ENCODE measurements at places on chromosomes 6 and 20.
A peak's percentile ranks its signal among the peaks of the same experiment; 100 is the strongest.

DNA sequence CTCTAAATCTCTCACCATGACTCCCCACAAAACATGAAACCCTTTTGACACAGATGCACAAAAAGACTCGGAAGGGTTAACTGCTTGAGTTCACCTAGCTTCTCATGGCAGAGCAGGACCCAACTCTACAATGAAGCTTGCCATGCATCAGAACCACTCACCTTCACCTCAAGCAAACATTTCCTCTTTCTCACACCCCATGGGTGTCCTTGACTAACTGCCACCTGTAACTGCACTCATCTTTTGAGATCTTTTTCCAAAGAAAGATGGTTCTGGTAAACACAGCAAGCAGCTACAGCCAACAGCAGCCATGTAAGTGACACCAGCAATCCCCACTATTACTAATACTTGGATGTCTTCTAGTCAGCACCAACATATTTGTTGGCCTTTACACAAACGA is 76.5 kb downstream of the EFHC1 start:
- no peak for DNase-seq
- no peaks in the 10 kb centered on the region for H3K36me3 ChIP-seq
- no peaks in the 10 kb centered on the region for H3K27me3 ChIP-seq
- no peak overlapping the region for H3K27ac ChIP-seq
- H3K4me1 ChIP-seq, result no peaks in the 10 kb centered on the region

GRCh38 chr6:45970326-45970725 is 45.3 kb downstream of the CLIC5 start:
- no peak overlapping the region for H3K27ac ChIP-seq
- no peaks in the 10 kb centered on the region for H3K36me3 ChIP-seq
- H3K27me3 ChIP-seq, result no peaks in the 10 kb centered on the region
- DNase-seq, result no peak
- H3K4me1 ChIP-seq, result peaks cover 12% of the 10 kb centered on the region
- no peak overlapping the region for H3K4me3 ChIP-seq

GRCh38 chr6:129498950-129499842 is 210.8 kb downstream of the ARHGAP18 start:
- H3K27me3 ChIP-seq, result no peaks in the 10 kb centered on the region
- peaks cover 21% of the 10 kb centered on the region for H3K4me1 ChIP-seq
- DNase-seq, result peak; percentile 58
- H3K27ac ChIP-seq, result no peak overlapping the region
- H3K36me3 ChIP-seq, result no peaks in the 10 kb centered on the region

- no peak for DNase-seq
- no peak overlapping the region for H3K4me3 ChIP-seq
- H3K36me3 ChIP-seq, result no peaks in the 10 kb centered on the region
- no peaks in the 10 kb centered on the region for H3K4me1 ChIP-seq
Measured at GRCh38 chr6:121867095-121867494, 431.6 kb downstream of the GJA1 start.

- no peaks in the 10 kb centered on the region for H3K4me1 ChIP-seq
- H3K27me3 ChIP-seq, result no peaks in the 10 kb centered on the region
- H3K4me3 ChIP-seq, result no peak overlapping the region
- no peak for DNase-seq
- H3K27ac ChIP-seq, result no peak overlapping the region
Measured at GRCh38 chr6:167805349-167806060, 21.2 kb upstream of the AFDN start.

DNA sequence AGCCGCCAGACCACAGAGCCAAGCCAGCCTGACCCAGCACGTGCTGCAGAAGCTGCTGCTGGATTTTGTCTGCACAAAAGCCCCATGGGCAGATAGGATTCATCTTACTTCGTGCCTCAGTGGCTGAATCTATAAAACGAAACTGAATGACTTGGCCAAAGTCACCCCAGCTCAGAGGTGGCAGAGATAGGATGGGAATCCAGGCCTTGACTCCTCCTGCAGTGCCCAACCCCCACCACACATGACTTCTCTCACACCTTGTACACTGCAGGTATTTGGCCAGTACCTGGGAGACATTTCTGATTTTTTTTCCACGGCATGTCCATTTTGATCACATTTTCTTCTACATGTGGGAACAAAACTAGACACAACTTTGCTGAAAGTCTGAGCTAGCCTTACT is 182.1 kb downstream of the ANKRD60 start:
- H3K4me3 ChIP-seq, result no peak overlapping the region
- H3K4me1 ChIP-seq, result no peaks in the 10 kb centered on the region
- H3K27me3 ChIP-seq, result no peaks in the 10 kb centered on the region
- DNase-seq, result no peak

DNA sequence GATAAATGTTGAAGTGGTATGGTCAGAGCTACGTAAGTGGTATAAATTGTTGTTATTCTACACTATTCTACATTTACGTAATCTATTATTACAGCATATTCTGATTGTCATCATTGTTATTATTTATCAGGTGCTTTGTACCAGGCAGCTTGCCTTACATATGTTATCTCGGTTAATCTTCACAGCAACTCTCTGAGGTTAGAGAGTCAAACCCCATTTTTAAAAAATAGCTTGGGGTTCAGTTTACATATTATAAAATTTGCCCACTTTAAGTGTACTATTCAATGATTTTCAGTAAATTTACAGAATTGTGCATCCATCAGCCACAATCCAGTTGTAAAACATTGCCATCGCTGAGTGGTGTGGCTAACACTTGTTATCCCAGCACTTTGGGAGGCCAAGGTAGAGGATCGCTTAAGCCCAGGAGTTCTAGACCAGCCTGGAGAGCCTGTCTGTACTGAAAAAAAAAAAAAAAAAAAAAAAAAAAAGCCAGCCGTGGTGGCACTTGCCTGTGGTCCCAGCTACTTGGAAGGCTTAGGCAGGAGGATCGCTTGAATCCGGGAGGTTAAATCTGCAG is 35.5 kb downstream of the PPP1R16B start:
- peaks cover 83% of the 10 kb centered on the region for H3K4me1 ChIP-seq
- H3K36me3 ChIP-seq, result peaks cover 10% of the 10 kb centered on the region
- DNase-seq, result peak; percentile 72
- no peak overlapping the region for H3K4me3 ChIP-seq

DNA sequence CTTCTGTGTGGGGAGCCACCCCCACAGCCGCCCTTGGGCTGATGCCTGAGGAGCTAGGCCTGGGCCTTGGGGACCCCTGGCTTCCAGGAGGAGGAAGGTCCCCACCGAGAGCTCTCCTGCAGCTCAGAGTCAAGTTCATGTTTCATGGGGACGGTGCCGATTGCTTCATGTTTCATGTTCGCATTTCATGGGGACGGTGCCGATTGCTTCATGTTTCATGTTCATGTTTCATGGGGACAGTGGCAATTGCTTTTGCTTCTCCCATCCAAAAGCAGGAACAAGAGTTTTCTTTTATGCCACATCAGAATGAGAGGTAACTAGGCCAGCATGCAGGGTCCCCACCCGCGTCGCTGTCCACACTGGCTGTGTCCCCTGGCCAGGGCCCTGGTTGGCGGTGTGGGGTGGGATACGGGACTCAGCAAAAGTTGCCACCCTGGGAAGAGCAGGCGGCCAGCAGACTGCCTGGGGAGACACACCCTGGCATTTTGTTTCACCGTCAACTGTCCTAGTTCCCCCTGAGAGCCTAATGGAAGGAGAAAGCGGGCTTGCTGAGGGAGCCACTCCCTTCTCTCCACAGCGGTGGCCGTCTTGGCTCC is 46.0 kb downstream of the DACT2 start:
- H3K36me3 ChIP-seq, result no peaks in the 10 kb centered on the region
- no peak for DNase-seq
- no peaks in the 10 kb centered on the region for H3K4me1 ChIP-seq
- no peaks in the 10 kb centered on the region for H3K27me3 ChIP-seq
- no peak overlapping the region for H3K27ac ChIP-seq

DNA sequence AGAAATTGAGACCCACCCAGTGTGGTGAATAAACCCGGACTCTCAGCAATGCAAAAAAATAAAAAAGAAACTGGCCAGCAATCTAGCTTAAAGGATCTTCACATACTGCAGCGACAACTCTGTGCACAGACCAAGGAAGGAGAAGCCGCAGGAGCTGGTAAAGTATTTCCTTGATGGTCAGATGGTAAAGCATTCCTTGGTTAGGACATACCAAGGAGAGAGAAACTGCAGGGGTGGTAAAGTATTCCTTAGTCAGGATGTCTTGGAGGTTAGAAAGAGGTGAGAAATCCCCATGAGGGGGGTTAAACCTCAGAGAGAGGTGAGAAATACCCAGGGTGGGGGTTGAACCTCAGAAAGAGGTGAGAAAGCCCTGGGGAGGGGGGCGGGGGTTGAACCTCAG is 86.8 kb downstream of the PLG start:
- H3K27ac ChIP-seq, result no peak overlapping the region
- no peaks in the 10 kb centered on the region for H3K36me3 ChIP-seq
- H3K4me1 ChIP-seq, result no peaks in the 10 kb centered on the region
- H3K27me3 ChIP-seq, result no peaks in the 10 kb centered on the region
- no peak for DNase-seq

- H3K36me3 ChIP-seq, result no peaks in the 10 kb centered on the region
- no peak for DNase-seq
- no peaks in the 10 kb centered on the region for H3K27me3 ChIP-seq
Measured at GRCh38 chr20:49450281-49450721, 32.2 kb downstream of the KCNB1 start.

- no peak overlapping the region for H3K27ac ChIP-seq
- no peaks in the 10 kb centered on the region for H3K4me1 ChIP-seq
- no peaks in the 10 kb centered on the region for H3K36me3 ChIP-seq
- DNase-seq, result no peak
- no peak overlapping the region for H3K4me3 ChIP-seq
Measured at GRCh38 chr6:132995009-132995408, 180.6 kb downstream of the RPS12 start.

DNA sequence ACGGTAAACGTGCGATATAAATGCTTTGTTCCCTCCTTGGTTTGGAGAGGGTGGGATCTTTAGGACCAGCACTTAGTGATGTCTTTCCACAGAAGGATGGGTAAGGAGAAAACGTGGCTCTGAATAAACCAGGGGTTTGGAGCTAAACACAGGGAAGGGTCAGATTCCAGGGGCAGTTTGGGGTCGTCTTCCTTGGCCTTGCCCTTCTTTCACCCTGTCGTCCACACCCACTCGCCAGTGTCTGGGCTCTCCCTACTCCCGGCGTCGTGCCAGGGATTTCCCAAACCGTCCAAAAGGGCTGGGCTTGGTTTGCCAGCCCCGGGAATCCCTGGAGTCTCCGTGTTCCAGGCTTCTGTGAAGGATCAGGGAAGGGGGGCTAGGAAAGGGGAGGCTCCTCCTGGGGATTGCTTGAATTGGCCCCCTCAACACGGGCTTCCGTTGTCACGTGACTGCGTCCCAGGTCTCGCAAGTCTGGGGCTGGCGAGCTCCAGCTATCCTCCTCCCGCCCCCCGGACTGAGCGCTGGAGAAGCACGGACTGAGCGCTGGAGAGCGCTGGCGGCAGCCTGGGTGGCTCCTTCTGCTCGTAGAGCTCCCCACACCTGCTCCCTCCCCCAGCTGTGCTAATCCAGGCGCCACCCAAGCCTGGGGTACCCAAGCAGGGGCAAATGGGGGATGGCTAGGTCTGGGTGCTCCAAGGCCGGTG is 9.4 kb upstream of the ARMC12 start:
- peak overlapping the region; percentile 67 for H3K4me3 ChIP-seq
- peaks cover 82% of the 10 kb centered on the region for H3K4me1 ChIP-seq
- H3K36me3 ChIP-seq, result no peaks in the 10 kb centered on the region
- H3K27ac ChIP-seq, result peak overlapping the region; percentile 69

- H3K4me1 ChIP-seq, result no peaks in the 10 kb centered on the region
- no peak overlapping the region for H3K27ac ChIP-seq
- H3K36me3 ChIP-seq, result no peaks in the 10 kb centered on the region
- DNase-seq, result no peak
- H3K27me3 ChIP-seq, result no peaks in the 10 kb centered on the region
- H3K4me3 ChIP-seq, result no peak overlapping the region
Measured at GRCh38 chr6:132053511-132053910, 102.3 kb upstream of the CCN2 start.

- H3K4me3 ChIP-seq, result no peak overlapping the region
- no peaks in the 10 kb centered on the region for H3K4me1 ChIP-seq
- H3K27me3 ChIP-seq, result no peaks in the 10 kb centered on the region
- no peak overlapping the region for H3K27ac ChIP-seq
- no peaks in the 10 kb centered on the region for H3K36me3 ChIP-seq
Measured at GRCh38 chr6:145086197-145086596, 649.1 kb downstream of the EPM2A start.

GRCh38 chr6:105609375-105609991 is 206.6 kb upstream of the PREP start:
- no peak overlapping the region for H3K4me3 ChIP-seq
- no peaks in the 10 kb centered on the region for H3K4me1 ChIP-seq
- no peaks in the 10 kb centered on the region for H3K36me3 ChIP-seq
- DNase-seq, result no peak
- H3K27ac ChIP-seq, result no peak overlapping the region
- no peaks in the 10 kb centered on the region for H3K27me3 ChIP-seq

DNA sequence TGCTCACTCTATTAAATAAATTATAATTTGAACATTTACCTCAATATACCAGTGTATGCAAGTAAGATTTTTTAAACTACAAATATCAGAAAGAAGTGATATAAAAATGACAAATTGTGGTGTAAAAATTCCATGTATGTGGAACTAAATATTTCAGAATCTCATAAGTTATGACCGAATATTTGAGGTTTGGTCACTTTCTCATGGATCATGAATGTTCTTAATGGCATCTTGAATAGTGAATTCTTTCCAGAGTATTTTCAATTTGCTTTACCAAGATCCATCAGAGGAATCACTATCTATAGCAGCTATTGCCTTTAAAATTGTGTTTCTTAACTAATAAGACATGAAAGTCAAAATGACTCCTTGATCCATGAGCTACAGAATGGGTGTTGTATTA is 950.6 kb downstream of the TBC1D32 start:
- no peaks in the 10 kb centered on the region for H3K36me3 ChIP-seq
- H3K4me1 ChIP-seq, result no peaks in the 10 kb centered on the region
- no peak overlapping the region for H3K27ac ChIP-seq
- no peak overlapping the region for H3K4me3 ChIP-seq
- no peak for DNase-seq
- no peaks in the 10 kb centered on the region for H3K27me3 ChIP-seq

DNA sequence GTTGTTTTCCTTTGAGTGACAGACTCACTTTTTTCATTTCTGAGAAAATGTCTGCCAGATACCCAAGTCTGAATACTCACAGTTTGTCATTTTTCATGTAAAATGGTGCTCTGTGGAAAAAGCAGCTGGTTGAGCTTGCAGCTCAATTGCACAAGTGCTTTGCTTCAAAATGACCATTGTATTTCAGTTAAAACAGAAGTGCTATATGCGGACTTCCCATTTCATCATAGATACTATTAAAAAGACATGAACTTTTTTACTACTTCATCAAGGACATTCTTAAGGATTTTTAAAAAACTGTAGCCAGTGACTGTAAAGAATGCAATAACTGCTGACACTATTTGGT is 61.5 kb downstream of the KCNS1 start:
- H3K4me3 ChIP-seq, result no peak overlapping the region
- H3K4me1 ChIP-seq, result peaks cover 90% of the 10 kb centered on the region
- no peaks in the 10 kb centered on the region for H3K27me3 ChIP-seq
- H3K36me3 ChIP-seq, result peaks cover 34% of the 10 kb centered on the region
- no peak overlapping the region for H3K27ac ChIP-seq

- H3K4me1 ChIP-seq, result no peaks in the 10 kb centered on the region
- no peak overlapping the region for H3K27ac ChIP-seq
- H3K27me3 ChIP-seq, result no peaks in the 10 kb centered on the region
- H3K36me3 ChIP-seq, result peaks cover 8% of the 10 kb centered on the region
- DNase-seq, result no peak
- no peak overlapping the region for H3K4me3 ChIP-seq
Measured at GRCh38 chr20:62205618-62206387, 14.3 kb downstream of the HRH3 start.
